ENCODE measurements at places on chromosomes 3 and 15. TPM values are rescaled to one million over a fixed set of nuclear protein-coding genes. Genes with fewer than 3 reads are reported as not detected.

GRCh38 chr3:42387802-42388651 is 22.4 kb downstream of the LYZL4 start:
- no peak overlapping the region for H3K4me3 ChIP-seq
- H3K4me1 ChIP-seq = peaks cover 20% of the 10 kb centered on the region
- peak; percentile 21 for DNase-seq
- peaks cover 8% of the 10 kb centered on the region for H3K27me3 ChIP-seq
- peak overlapping the region; percentile 78 for H3K27ac ChIP-seq
- H3K36me3 ChIP-seq = no peaks in the 10 kb centered on the region

- no peaks in the 10 kb centered on the region for H3K36me3 ChIP-seq
- H3K4me1 ChIP-seq = no peaks in the 10 kb centered on the region
- H3K4me3 ChIP-seq = no peak within 1 kb of the TSS
- peaks cover 38% of the 10 kb centered on the region for H3K27me3 ChIP-seq
- no peak within 1 kb of the TSS for H3K27ac ChIP-seq
- no peak for DNase-seq
These were observed at the start of gene SLC7A14 for GRCh38 chr3:170585937-170586310. Gene SLC7A14 (minus strand): TSS chr3:170586075. CDS start chr3:170526936, 59,139 bp downstream.

NDN gene
- total RNA-seq = 2.8 TPM

GRCh38 chr3:102714567-102714966 is 279.8 kb downstream of the ZPLD1 start:
- H3K27ac ChIP-seq = no peak overlapping the region
- peaks cover 6% of the 10 kb centered on the region for H3K27me3 ChIP-seq
- H3K4me1 ChIP-seq = peaks cover 3% of the 10 kb centered on the region
- DNase-seq = no peak
- no peak overlapping the region for H3K4me3 ChIP-seq
- no peaks in the 10 kb centered on the region for H3K36me3 ChIP-seq

DNA sequence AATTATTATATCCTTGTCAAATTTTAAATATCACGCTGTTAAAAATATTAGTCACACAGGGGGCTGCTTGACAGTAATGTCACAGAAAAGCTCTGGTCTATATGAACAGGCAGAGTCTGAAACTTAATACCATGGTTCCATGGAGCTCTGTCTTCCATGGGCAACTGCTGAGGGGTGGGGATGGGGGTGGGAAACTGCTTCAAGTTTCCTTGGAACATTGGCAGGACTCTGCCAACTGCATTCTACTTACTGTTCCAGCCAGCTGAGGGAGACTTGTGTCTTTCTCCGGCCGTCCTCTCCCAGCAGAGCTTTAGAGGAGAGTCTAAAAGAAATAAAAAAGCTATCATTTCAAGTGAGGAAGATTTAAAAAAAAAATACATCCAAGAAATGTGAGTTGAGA is 348.7 kb downstream of the ZIC1 start:
- no peak overlapping the region for H3K4me3 ChIP-seq
- DNase-seq = no peak
- H3K4me1 ChIP-seq = no peaks in the 10 kb centered on the region
- no peaks in the 10 kb centered on the region for H3K27me3 ChIP-seq
- H3K27ac ChIP-seq = no peak overlapping the region

GRCh38 chr15:90729261-90729660 is 12.1 kb downstream of the BLM start:
- peaks cover 22% of the 10 kb centered on the region for H3K4me1 ChIP-seq
- H3K27me3 ChIP-seq = no peaks in the 10 kb centered on the region
- H3K36me3 ChIP-seq = peaks cover 73% of the 10 kb centered on the region
- H3K27ac ChIP-seq = no peak overlapping the region

- H3K36me3 ChIP-seq = no peaks in the 10 kb centered on the region
- DNase-seq = peak; percentile 63
- H3K4me1 ChIP-seq = no peaks in the 10 kb centered on the region
- peaks cover 9% of the 10 kb centered on the region for H3K27me3 ChIP-seq
These were observed 89.5 kb upstream of the ATP2B2 start for GRCh38 chr3:10594915-10595314.

All from activated CD4-positive, alpha-beta memory T cell treated with anti-CD3 and anti-CD28 coated beads, Interleukin-2, amount 10 ng/mL, durations not matched to agents 7 days and 5 days (primary cell).